ENCODE measurements at places on chromosomes 2 and 18.
A peak's percentile ranks its signal among the peaks of the same experiment; 100 is the strongest.

DNA sequence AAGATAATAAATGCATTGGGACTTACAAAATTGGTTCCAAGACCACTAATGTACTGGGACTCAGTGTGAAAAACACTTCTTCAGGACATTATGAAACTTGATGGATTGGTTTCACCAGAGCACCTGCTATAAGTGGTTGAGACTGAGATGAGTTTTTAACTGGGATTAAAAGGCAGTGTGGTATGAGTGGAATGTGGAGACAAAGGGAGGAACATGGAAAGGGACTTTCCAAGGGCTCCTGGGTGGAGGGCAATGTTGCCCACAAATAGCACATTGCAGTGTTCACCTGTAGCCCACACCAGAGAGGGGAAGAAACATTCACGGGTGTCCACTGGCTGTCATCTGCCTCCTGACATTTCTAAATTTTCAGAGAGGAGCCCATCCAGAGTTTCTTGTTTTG lies 253.3 kb upstream of the TANK start:
- peak; percentile 86 for DNase-seq

DNA sequence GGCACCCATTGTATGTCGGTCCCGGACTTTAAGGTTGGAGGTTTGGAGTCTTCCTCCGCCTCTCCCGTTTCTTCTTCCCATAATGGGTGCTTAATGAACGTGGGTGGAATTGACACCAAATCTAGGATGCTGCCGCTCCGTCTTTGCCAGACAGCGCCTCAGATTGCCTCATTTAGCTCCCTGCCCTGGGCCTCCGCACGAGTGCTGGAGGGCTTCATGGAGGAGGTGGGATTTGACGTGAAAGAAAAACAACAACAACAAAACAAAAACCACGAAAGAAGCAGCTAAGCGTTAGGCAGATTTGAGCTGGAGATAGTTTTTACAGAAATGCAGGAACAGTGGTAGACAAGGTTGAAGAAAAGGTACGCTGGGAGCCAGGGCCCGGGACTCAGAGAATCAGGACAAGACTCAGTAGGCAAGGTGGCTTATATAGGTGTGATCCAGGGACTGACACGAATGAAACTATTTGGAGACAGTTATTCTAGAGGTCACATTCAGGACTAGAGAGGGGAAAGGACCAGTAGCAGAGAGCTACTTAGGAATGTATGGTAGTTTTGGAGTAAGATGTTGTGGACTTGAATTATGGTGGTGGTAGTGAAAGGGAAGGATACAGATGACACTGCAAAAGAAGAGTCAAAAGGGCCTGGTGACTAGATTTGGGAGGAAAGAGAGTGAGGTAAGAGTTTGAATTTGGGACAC lies 605 bp downstream of the ZNF2 start:
- DNase-seq = no peak

GRCh38 chr2:238139196-238140039 lies 950 bp downstream of the KLHL30 start:
- DNase-seq = peak; percentile 14

DNA sequence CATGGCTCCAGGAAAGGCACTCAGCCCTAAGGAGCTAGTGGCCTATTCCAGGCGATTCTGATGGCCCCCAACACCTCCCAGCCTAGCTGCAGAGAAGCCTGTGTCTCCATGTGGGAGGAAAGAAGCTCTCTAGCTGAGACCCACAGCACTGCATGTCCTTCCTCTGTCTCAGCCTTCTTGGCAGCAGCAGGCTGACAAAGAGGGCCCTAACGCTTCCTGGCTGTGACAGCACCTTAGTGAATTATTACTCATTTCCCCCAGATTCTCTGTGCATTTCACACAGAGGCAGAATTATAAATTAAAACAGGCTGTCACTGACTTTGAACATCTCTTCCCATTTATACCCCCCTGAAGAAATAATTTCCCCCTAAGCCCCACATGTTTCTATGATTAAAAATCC lies 206.8 kb downstream of the CLIP4 start:
- DNase-seq = peak; percentile 46

DNA sequence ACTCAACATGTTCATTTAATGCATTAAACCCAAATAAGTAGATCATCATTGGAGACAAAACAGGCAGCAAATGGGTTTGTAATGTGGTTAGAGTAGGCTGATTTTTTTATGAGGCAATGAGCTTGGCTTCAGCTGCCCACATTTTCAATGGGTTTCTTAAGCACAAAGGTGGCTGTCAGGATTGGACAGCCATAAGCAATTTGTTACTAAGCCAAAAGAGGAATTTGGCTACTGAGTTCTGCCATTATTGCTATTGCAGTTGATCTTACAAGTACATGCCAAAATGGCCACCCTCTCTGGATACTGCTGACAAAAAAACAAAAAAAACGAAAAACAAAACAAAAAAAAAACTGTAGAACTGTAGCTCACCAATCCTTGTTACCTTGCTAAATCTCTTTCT lies 1348.0 kb upstream of the PIK3C3 start:
- no peak for DNase-seq

DNA sequence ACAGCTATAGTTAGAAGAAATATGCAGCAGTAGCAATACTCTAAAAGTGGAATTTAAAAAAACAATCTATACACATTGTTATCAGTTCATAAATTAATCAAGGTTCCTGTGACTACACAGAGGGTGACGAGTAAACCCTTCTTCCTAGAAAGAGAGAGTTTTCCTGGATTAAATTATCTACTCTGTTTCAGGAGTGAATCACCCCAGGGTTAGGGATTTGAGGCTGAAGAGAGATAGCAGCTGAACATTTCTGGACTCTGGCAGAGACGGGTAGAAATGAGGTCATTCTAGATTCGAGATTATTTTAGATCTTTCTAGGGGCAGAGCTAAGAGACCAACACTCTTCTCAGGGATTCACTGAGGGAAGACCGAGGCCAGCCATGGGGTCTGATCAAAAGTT lies 38.8 kb upstream of the PMAIP1 start:
- DNase-seq = no peak

GRCh38 chr18:12428923-12429322 lies 21.2 kb downstream of the PRELID3A start:
- DNase-seq = no peak

GRCh38 chr2:98457045-98457696 lies 12.5 kb downstream of the INPP4A start:
- DNase-seq = peak; percentile 85
